PC-3 (cell line): ENCODE measurements at places on chromosomes 5 and 9. TPM values are rescaled to one million over a fixed set of nuclear protein-coding genes. Genes with fewer than 3 reads are reported as not detected.

DNA sequence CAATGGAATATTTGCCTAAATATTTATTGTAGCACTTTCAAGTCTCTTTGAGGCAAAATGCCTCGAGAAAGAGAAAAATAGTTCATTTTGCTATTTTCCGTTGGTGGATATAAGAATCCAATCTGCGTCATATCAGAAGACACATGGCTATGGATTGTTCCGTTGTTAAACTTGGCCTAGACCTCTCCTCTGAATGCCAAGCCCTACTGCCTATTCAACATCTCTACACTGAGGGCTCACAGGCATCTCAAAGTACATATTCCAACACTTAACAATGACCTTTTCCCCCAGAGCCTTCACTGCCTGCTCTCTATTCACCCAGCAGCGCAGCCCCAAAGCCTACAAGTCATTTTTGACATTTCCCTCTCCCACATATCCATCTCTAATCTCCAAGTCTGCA is 350.1 kb downstream of the GLIS3 start:
- no peak for DNase-seq

GRCh38 chr9:126126807-126127206 is 199.8 kb upstream of the MVB12B start:
- DNase-seq: no peak

GRCh38 chr9:120387257-120388002 is 192.5 kb downstream of the CDK5RAP2 start:
- no peak for DNase-seq

GRCh38 chr5:68285851-68286611 is 70.5 kb downstream of the PIK3R1 start:
- peak; percentile 39 for DNase-seq

- DNase-seq: peak; percentile 88
Observed at GRCh38 chr9:17134396-17135294, at the start of gene CNTLN. TSS of gene CNTLN (plus strand) at chr9:17135040. CDS start at chr9:17135066, 26 bp downstream.

DNA sequence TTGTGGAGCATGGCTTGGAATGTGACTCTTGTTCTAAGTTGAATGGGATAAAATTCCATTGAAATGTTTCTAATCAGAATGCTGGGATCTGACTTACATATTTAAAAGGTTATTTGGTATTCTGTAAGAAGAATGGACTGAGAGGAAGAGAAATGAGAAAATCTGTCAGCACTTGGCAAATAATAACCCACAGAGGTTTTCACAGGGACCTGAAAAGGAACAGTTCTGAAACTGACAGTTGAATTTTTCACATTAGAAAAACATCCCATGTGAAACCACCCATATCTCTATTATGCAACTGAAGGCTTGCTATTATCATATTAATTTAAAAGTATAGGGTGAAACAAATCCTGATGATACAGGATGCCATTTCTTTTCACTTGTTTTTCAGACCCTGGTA is 302.7 kb downstream of the EPB41L4A start:
- DNase-seq: no peak

- DNase-seq: no peak
Observed at GRCh38 chr5:56273376-56273955, 40.3 kb upstream of the ANKRD55 start.

Gene TTLL11
- total RNA-seq: 7.0 and 8.9 TPM in 2 replicates

Gene NUDT12
- total RNA-seq: 9.2 and 10.9 TPM in 2 replicates

Gene PCDHB2
- 13.8 and 15.0 TPM in 2 replicates for total RNA-seq

Gene CRHBP
- total RNA-seq: not detected in 2 replicates

Gene MARVELD2
- 12.5 and 15.4 TPM in 2 replicates for total RNA-seq
